Stimulated activated CD8-positive, alpha-beta memory T cell treated with anti-CD3 and anti-CD28 coated beads, Interleukin-2, amount 100 ng/mL, for 1 hour (primary cell): ENCODE measurements at places on chromosomes 2 and 18.

- DNase-seq = no peak
These were observed 215.9 kb upstream of the FBXO11 start for GRCh38 chr2:48122166-48122565.

GRCh38 chr2:237919593-237919992 is 47.2 kb upstream of the UBE2F start:
- no peak for DNase-seq

- DNase-seq = no peak
These were observed 186.3 kb downstream of the SLC8A1 start for GRCh38 chr2:40265602-40266001.

- no peak for DNase-seq
These were observed 14.4 kb upstream of the SLC4A5 start for GRCh38 chr2:74357627-74358026.

GRCh38 chr2:44936715-44937687 is 4.5 kb upstream of the SIX3 start:
- DNase-seq = no peak

DNA sequence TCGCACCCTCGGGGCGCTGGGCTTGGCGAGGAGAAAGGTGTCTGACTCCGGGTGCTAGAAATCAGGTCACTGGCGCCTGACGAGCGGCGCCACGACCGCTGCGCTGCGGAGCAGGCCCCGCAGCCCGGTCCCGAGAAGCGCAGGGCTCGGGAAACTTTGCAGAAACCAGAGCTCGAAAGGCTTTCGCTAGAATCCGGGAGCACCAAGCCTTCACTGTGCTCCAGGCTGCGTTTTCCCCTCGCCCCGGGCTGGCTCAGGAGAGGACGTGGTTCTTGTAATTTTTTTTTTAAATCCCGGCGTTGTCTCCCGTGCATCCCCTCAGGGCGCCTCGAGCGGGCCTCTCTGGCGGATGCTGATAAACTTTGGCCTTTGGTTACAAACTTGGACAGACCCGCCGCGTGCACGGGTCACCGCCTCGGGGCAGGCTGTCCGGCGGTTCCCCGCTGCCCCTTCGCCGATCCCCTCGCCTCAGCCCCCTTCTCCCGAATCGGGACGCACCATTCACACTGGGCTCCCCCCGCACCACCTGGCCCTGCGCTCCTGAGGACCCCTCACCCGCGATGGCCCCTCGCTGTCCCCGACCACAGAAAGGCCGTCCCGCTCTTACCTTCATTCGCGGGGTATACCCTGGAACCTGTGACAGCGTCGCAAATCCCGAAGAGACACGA is 419 bp downstream of the EPHA4 start:
- no peak for DNase-seq
